Activated CD4-positive, alpha-beta T cell treated with anti-CD3 and anti-CD28 coated beads for 36 hours (primary cell): ENCODE measurements at places on chromosomes 1 and 21. TPM values are rescaled to one million over a fixed set of nuclear protein-coding genes. Genes with fewer than 3 reads are reported as not detected.

GRCh38 chr1:25049190-25049589 is 119.1 kb upstream of the RUNX3 start:
- no peak for DNase-seq

The CASQ1 gene
- not detected for total RNA-seq

The ADAMTS4 gene
- 0.40 TPM for total RNA-seq

The SNAPIN gene
- 38.4 TPM for total RNA-seq

The COL9A2 gene
- total RNA-seq, result 3.0 TPM
